ENCODE measurements at places on chromosomes 2 and 18.

- peak; percentile 76 for DNase-seq
Observed at GRCh38 chr2:178271629-178272333, 77.5 kb downstream of the OSBPL6 start.

DNA sequence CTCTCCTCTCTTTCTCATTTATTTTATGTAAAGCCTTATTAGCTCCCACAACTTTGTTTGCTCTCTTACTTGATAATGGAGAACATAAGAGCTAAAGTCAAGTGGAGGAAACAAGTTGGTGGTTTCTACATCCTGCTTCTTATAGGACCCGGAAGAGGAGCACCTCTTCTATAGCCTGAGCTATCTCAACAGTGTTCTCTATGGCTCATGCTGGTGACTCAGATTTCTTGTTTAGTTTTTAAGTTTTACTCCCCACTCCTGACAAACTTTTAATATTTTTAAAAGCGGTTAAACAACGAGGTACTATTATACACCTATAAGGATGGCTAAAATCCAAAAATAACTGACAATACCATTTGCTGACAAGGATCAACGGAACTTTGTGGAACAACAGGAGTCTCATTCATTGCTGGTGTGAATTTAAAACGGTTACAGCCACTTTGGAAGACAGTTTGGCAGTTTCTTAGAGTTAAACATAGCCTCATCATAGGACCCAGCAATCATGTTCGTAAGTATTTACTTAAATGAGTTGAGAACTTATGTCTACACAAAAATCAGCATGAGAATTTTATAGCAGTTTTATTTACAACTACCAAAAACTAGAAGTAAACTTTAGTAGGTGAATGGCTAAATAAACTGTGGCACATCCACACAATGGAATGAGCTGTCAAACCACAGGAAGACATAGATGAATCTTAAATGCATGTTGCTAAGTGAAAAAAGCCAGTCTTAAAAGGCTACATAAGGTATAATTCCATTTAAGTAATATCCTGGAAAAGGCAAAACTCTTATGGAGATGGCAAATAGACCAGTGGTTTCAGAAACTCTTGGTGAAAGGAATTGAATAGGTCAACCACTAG lies 12.7 kb upstream of the CDC42EP3 start:
- DNase-seq, result no peak

DNA sequence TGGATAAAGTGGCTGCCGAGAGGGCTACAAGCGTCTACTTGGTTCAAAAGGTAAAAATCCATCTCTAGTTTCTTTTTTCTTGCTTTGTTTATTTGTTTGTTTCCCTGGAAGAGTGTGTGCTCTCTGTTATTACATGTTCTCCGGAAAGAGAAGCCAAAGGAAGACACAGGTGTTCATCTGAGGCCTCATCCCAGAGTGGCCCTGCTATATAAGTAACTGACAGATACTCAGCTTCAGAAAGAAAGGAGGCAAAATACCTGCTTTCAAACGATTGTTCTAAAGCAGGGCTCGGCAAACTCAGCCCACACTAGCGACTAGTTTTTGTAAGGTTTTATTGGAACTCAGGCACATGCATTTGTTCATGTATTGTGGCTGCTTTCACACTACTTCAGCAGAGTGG lies 140.0 kb upstream of the ALPP start:
- no peak for DNase-seq

DNA sequence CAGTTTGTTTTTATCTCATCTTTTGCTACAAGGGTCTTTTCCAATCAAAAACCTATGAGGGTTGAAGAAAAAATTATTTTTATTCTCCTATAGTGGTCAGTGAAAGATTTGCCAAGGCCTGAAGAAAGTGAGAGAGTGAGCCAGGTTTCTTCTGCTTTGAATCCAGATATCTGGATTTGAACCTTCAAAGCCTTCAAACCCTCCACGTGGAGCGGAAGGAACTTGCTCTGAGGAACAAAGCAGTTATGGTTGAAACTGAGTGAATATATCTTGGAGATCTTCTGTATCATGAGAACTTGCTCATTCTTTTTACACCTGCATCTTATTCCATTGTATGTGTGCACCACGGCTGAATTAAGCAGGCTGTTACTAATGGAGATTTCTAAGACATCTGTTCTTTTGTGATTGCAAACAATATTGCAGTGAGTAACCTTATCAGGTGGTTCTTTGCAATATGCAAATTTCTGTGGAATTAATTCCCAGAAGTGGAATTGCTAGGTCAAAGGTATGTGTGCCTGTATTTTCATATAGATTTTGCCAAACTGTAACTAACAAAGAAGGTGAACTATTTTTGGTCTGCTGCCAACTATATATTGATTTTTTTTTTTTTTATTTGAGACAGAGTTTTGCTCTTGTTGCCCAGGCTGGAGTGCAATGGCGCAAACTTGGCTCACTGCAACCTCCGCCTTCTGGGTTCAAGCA lies 147.9 kb downstream of the B3GNT2 start:
- no peak for DNase-seq

- DNase-seq, result no peak
Observed at GRCh38 chr2:206876216-206876860, 63.0 kb upstream of the CPO start.

- no peak for DNase-seq
Observed at GRCh38 chr2:160737247-160737646, 243.6 kb upstream of the RBMS1 start.

DNA sequence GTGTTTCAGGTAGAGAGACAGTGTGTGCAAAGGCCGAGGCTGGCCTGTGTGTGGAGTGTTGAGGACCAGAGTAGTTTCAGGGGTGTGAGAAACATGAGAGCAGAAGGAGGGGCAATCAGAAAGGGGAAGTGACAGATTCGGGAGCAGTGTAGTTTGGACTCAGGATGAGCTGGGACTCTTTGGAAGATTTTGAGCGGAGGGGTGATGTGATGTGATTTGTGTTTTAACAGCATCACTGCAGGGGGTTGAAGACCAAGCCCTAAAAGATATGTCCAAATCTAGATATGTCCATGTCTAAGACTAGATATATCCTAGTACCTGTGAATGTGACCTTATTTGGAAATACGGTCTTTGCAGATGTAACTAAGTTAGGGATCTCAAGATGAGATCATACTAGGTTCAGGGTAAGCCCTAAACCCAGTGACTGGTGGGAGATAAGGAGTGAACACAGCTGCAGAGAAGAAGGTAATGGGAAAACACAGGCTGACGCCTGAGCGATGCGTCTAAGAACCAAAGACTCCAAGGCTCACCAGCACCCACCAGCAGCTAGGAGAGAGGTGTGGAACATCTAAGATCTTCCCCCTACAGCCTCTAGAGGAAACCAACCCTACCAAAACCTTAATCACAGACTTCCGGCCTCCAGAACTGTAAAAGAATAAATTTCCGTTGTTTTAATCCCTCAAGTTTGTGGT lies 38.5 kb upstream of the MYO3B start:
- no peak for DNase-seq

GRCh38 chr18:63850020-63850419 lies 37.5 kb upstream of the SERPINB2 start:
- DNase-seq, result no peak

- peak; percentile 15 for DNase-seq
Observed at GRCh38 chr2:9264301-9264700, 57.7 kb downstream of the ASAP2 start.

DNA sequence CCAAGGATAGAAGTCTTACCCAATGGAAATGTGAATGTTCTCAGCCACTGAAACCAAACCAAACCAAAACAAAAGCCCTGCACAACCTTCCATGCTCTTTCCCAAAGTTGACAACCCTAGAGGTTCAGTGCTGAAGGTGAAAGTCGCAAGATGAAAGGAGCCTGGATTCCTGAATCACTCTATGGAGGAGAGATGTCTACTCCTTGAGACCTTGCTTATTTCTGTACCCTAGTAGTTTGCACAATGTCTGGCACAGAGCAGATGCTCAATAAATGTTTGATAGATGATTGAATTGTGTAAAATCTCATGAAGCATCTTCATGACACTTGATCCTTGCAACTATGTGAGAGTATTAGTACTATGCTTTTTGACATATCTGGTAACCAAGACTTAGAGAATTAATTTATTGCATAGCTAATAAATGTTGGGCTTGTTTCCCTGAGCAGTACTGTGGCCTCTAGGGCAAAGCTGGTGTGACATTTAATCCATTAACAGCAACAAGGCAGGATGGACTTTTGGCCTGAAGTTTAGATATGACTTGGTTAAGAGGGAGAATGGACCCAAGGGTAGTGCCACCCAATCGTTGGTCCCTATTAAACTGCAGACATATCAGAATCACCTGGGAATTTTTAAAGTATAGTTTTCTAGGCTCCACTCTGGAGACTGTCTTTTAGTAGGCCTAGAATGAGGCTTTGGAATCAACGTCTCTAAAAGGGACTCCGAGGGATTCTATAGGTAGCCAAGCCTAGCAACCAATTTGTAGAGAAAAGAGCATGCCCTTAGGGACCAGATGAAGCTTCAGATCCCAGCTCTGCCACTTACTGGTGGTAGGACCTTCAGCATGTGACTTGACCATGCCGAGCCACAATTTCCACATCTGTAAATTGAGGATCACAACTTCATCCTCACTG lies 145.9 kb downstream of the DDX1 start:
- no peak for DNase-seq

- DNase-seq, result no peak
Observed at GRCh38 chr2:169172914-169173313, 103.6 kb downstream of the DHRS9 start.

DNA sequence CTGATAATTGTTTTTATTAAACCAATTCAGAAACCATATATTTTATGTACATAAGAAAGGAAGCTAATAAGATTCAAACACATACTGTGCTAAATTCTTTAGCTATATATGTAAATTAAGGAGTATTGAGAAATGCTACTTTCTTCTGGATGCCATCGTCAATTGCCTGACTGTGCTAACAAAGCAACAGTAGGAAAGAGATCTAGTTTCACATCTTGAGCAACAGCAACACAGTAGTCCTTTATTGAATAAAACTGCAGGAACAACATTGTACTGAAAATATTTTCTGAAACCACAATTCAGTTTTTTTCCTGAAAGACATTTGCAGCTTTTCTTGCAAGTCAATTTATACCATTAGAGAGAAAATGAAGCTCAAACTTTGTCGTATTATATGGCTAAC lies 1404.9 kb upstream of the SLC39A10 start:
- no peak for DNase-seq

DNA sequence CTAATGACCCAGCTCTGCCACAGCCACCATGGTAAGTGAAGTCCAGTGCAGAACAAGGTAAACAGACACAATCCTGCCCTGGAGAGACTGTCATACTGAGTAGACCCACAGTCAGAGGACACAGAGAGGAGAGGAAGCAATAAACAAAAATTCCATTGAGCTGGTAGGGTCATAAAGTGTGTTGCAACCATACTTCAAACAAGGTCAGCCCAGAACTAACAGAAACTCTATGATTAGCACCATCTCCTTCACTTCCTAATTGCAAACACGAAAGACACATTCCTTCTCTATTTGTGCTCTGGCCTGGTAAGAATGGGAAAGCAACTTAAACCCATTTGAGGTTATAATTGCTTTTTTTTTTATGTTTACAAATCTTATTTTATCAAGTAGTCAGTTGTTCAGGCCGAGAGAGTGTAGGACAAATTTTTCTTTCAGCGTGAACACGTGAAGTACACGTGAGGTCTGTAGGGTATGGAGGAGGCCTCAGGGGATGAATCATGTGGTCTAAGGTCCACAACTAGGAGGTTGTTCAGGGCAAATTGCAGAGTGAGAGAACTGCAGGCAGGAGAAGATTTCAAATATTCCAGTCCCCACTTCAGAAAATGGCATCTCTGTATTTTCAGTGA lies 71.4 kb upstream of the GLS start:
- DNase-seq, result no peak

- DNase-seq, result peak; percentile 85
Observed at GRCh38 chr18:45590036-45590886, 25.0 kb upstream of the SLC14A2 start.

DNA sequence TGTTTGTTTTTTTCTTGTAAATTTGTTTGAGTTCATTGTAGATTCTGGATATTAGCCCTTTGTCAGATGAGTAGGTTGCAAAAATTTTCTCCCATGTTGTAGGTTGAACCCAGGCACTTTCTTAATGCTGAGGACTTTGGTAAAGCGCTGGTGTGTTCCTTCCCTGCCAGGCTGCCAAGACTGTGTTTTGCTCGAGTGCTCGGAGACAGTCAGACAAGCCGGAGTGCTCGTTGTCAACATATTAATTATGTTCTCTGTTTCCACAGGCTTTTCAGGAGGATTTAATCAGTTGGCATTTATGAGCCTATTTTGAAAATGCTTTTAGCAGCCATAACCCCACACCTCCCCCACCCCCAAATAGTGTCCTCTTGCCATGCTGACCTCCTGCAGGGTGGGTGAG lies 6.4 kb downstream of the MTCL1 start:
- DNase-seq, result no peak

DNA sequence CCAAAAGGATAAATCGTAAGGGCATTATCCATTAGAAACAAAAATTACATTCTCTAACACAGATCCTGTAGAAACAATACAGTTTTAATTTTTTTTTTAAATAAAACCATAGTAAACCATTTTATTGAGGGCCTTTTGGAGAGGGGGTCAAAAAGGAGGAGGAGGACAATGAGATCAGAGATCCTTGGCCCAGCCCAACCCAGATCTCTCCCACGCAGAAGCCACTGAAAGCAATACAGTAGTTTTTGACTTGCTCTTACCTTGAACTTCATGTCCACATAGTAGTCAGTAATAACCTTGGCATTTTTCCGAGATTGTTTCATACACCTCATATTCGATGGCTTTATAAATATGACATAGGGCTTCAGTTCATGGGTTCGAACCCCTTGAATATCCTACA lies 4.1 kb upstream of the TMEM237 start:
- DNase-seq, result no peak

- DNase-seq, result no peak
Observed at GRCh38 chr2:159775021-159775420, 23.0 kb downstream of the CD302 start.
